ENCODE measurements at places on chromosomes 13 and 19. TPM values are rescaled to one million over a fixed set of nuclear protein-coding genes. Genes with fewer than 3 reads are reported as not detected.

DNA sequence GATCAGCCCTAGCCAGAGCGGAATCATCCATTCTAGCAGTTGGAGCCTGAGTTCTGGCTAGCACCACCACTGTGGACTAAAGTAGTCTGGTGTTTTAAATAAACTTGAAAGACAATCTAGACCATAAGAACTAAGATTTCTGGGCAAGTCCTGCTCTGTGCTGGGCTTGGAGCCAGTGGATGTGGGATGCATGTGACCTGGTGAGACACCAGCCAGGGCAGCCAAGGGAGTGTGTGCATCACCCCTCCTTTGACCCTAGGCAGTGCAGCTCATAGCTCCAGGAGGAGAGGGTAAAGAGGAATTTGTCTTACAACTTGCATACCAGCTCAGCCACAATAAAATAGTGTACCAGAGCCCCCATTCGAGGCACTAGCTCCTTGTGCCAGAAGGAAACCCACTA lies 21.0 kb downstream of the ITGBL1 start:
- no peak for DNase-seq

DNA sequence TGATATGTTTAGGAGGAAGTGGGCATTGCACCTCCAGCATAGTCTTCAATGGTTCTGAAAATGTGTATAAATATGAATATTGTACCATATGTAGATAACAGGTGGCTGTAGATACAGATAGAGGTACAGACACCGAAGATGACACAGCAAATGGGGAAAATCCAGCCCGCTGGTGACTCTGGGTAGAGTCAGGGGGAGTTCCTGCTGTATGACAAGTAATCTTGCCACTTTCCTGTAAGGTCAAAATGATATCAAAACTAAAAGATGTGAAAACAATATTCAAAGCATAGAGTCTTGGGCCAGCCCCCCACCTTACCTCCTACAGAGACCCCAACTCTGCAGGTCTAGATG lies 17.8 kb downstream of the C2CD4C start:
- DNase-seq, result no peak

DNA sequence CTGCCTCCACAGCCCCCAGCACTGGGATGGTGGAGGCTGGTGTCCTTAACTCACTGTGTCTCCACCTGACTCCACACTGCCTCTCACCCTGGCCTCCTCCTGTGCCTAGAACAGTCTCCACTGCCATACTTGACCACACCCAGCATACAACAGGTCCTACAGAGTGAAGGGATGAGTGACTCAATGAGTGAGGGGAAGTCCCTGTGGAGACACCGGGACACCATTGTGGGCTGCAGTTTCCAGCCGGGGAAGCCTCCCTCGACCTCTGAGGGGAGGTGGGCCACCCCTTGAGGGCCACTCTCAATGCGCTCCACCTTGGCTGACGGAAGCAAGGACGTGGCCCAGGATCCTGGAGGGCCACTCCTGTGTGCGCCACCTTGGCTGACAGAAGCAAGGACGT lies 2.8 kb upstream of the ZNF135 start:
- no peak for DNase-seq

DNA sequence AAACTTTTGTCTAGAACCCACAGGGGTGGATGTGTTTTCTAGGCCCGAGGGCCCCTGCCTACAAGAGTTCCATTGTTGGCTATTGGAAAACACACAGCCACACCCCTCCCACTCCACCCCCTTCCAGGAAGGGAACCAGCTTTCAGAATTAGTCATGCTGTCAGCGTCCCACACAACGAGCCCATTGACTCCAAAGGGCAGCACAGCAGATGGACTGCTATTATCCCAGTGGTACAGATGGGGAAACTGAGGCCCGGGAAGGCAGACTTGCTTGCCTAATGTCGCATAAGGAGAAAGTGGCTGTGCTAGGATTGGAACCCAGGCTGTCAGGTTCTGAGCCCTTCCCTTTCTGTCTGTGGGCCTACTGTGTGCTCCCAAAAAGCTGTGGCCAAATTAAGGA lies 8.1 kb upstream of the FXYD3 start:
- no peak for DNase-seq

GRCh38 chr19:4445963-4446703 lies 11.5 kb downstream of the UBXN6 start:
- no peak for DNase-seq

GRCh38 chr13:108795841-108796240 lies 166.4 kb downstream of the MYO16 start:
- DNase-seq, result no peak

DNA sequence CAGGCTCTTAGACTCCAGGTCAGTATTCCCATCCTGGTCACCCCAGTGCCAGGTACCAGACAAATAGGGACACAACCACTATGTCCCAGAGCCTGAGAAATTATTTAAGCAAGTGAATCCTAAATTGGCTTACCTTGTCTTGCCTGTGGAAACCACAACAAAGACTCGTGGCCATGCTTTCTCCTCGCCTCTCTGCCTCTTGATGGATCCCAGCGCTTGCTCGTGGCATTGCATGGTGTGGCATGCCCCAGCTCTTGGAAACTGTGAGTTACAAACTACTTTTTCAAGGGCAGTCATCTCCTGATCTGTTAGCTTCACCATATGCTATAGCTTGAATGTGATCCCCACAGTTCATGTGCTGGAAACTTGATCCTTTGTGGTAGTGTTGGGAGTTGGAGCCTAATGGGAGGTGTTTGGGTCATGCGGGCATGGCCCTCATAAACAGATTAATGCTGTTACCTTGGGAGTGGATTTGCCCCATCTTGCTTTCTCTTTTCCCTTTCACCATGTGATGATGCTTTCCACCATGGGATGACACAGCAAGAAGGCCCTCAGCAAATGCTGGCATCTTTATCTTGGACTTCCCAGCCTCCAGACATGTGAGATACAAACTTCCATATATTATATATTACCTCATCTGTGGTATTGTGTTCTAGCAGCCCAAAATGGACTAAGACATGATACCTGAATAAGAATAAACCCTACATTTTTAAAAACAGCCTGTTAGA lies 31.2 kb downstream of the SPRYD7 start:
- no peak for DNase-seq

DNA sequence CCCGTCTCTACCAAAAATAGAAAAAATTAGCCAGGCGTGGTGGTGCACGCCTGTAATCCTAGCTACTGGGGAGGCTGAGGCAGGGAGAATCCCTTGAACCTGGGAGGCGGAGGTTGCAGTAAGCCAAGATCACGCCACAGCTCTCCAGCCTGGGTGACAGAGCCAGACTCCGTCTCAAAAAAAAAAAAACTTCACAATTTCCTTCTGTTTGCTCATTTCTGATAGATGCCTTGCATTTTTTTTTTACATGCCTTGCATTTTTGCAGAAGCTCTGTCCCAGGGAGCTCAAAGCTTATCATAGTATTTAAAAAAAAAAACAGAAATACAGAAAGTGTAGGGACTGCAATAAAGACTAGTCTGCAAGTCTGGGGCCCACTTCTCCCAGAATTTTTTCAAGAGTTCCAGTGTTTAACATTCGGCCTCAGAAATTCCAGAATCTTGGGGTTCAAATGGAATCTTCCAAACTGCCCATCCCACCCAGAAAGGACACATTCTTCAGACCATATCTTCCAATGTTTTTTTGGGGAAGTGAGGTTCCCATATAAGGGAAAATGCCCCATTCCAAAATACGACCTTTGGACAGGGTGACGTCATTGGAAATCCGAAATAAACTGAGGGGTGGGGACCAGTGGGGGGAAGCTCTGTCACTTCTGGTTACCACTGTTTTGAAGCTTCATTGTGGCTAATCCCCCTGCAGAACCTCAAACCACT lies 17.2 kb upstream of the RAB8A start:
- no peak for DNase-seq

TSPAN16 gene
- total RNA-seq, result not detected

IL17D gene
- 0.46 TPM for total RNA-seq

WIZ gene
- 42.7 TPM for total RNA-seq

SWSAP1 gene
- total RNA-seq, result 2.9 TPM
